Sigmoid colon (tissue), 7 donors: ENCODE measurements at places on chromosomes 4 and X. TPM values are rescaled to one million over a fixed set of nuclear protein-coding genes. Genes with fewer than 3 reads are reported as not detected.

The CCNB3 gene
- total RNA-seq, result 0.28 TPM

The CLGN gene
- total RNA-seq, result 3.0 TPM

The GPR50 gene
- total RNA-seq, result not detected

The ANOS1 gene
- total RNA-seq, result 0.55 TPM

The DKK2 gene
- 3.3 TPM for total RNA-seq

The SRD5A3 gene
- total RNA-seq, result 4.2 TPM

The GC gene
- total RNA-seq, result not detected

The DGKK gene
- not detected for total RNA-seq

The PCDH7 gene
- 187 TPM for total RNA-seq

The ARHGEF6 gene
- total RNA-seq, result 22.5 TPM

The NLRP2B gene
- 0.28 TPM for total RNA-seq
